ENCODE measurements at places on chromosomes 2 and 18.

DNA sequence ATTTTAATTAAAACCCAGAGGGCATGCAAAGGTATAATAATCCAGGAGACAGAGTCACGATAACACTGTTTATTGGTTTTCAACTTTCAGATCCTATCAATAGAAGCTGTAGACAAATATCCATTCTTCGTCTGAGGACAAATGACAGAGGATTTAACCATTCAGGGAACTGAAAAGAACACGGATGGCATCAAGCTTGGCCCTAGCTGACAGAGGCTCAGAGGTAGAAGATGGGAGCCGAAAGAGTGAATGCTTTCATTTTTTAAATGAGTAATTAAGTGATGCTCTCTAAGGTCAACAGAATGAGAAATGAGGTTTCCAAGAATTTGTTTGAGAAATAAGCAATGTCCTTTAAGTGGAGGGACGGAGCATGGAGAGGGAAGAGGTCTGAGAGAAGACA, 62.1 kb downstream of the BCL2 start:
- no peak for DNase-seq

GRCh38 chr2:236574000-236574399, 4.4 kb downstream of the ACKR3 start:
- DNase-seq, result no peak

DNA sequence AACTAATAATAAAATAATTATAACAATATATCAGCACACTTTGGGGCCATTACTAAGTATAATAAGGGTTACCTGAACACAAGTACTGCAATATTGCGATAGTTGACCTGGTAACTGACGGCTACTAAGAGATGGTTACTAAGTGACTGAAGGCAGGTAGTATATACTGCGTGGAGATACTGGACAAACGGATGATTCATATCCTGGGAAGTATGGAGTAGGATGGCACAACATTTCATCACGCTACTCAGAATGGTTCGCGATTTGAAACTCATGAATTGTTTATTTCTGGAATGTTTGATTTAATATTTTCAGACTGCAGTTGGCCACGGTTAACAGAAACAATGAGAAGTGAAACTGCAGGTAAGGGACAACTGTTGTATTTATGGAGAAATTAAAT, 39.5 kb upstream of the FLACC1 start:
- no peak for DNase-seq

DNA sequence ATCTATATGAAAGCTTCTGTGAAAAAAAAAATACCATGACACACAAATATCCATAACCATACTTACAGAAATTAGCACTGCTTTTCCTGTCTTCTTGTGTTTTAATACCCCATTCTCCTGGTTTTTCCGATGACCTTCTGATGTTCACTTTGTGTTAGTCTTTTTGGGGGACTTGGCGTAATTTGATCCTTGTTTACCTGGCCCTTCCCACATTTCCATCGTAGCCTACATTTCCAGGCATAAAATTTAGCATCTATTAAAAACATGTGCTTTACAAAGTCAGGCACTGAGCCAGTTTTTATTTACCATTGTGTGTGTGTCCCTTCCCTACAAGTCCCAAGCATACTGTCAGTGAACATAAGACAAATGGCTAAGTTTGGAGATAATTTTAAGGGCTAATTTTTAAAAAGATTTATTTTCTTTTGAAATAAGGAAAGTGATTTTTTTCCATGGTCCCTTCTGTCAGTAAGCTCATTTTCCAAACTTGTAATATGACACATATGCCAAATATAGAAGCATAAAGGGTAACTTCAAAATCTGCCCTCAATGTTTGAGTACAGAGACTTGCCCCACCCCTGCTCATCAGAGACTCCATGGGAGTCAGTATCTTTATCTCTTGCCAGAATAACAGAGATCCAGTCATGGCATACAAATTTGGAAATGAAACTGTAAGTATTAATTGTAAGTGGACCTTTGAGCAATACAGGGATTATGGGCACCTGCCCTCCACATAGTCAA, 27.3 kb downstream of the SESTD1 start:
- no peak for DNase-seq

- DNase-seq, result no peak
Observed at GRCh38 chr2:19838616-19839015, 63.2 kb downstream of the TTC32 start.

DNA sequence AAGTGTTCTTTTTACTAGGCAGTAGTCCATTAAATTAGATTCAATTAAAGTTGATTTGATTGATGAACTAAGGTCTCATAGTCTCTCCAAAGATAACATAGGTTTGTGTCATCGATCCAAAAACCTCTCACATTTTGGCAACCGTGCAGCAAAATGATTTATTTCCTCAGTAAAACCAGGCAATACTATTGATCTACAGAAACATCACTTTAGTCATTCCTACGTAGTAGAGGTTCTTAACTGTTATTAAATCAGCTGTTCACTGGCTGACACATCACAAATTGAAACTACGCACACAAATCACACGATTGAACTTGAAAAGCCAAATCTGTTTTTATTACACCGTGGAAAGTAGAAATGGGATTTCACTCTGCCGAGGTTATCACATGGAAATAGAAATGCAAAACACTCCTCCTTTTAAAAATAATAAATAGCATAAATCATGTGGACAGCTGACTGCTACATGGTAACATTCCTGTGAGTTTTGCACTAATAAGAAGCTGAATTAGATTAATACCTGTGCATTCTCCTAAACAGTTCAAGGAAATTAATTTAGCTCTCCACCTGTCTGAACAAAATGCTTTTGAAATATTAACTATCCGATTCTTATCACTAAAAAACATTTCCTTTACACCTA, 262.5 kb downstream of the CDH20 start:
- DNase-seq, result no peak

GRCh38 chr18:2997846-2998564, 14.9 kb downstream of the LPIN2 start:
- no peak for DNase-seq

GRCh38 chr2:239694487-239694886, 293.7 kb upstream of the HDAC4 start:
- no peak for DNase-seq

- DNase-seq, result no peak
Observed at GRCh38 chr2:43317680-43318079, 91.3 kb upstream of the ZFP36L2 start.

GRCh38 chr2:109352898-109353689, 224.1 kb downstream of the SH3RF3 start:
- DNase-seq, result no peak

- DNase-seq, result no peak
Observed at GRCh38 chr2:20698916-20699613, 32.1 kb downstream of the GDF7 start.

DNA sequence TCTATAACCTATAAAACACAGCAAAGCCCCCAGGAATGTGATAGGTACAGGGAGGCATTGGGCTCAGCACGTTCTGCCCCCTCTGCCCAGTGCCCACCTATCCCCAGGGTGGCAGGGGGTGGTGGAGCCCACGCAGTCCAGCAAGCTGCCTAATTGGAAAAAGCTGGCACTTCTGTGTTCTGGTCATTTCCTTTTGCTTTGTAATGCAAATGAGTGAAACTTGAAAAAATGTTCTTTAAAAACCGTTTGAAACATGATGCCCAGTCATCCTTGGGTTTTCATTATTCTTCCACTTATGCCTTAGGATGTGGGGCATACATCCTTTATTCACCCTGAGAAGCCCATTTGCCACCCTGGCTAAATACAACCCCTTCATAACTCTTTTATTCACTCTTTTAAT, 89.9 kb upstream of the LTBP1 start:
- no peak for DNase-seq

- peak; percentile 66 for DNase-seq
Observed at GRCh38 chr2:234422981-234423431, 73.9 kb downstream of the ARL4C start.

Data from activated T-cell treated with anti-CD3 and anti-CD28 coated beads, Interleukin-2, amount 50 U/mL, for 72 hours (primary cell).